ENCODE measurements at places on chromosomes 16 and 17.

DNA sequence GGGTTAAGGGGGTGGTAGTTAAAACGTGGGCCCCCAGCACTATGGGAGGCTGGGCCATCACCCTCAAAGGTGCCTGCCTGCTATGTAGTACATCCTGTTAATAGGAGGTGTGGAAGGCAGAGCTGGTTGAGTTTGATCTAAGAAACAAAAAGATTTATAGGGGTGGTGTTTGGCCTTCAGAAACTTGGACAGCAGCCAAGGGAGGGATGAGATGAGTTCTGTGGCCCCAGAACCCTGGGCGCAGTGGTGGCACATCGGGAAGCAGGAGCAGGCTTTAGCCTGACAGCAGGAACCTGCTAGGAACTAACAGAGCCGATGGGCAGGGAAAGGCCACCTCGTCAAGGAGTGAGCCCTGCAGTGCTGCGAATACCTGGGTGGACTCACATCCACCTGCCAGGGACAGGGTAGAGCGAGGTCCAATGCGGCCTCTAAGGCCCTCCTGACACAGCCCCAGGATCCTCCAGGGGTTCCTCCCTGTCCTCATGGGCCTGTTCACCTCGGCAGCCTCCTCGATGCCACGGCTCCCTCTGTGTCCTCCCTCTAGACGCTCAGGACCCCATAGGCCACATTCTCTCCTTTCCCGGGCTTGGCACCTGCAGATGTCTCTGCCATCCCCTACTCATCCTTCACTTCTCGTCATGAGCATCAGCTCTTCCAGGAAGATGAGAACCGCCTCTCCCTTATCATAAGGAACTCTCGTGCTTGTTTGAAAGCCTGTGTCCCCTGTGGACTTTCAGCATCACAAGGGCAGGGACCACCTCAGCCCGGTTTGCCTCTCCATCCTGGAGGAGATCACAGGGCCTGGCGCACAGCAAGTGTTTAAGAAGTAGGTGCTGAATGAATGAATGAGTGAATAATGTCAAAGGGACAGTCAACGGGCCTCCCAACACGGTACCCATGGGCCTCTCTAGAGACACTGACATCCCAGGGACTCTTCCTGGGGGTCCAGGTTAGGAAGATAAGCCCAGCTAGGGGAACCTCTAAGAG, 103.5 kb upstream of the TNRC6C start:
- DNase-seq = no peak

DNA sequence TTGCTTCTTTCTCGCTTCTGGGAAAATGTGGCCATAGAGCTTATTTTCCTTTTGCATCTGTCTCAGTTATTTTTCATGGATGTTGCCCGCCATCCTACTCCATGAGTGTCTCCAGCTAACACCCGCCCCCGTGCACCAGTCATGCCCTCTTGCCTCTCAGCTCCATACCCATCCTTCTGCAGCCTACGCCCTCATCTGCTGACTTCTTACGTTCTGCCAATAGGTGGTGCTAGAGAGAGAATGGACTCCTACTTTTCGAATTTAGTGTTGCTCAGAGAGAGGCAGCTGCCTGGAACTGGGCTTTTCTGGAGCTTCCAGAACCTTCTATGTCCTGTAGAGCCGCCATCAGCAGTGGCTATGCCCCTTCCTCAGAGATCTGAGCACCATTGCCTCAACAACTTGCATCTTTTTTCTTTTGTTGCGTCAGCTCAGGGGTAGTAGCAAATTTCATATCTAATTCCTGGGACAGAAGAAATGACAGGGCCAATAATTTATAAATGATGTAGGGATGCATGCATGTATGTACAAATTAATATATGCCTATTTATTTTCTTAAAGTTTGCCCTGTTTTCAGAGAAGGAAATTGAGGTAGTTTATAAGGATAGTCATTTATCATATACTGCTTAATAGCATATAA, 119.7 kb upstream of the MYOCD start:
- peak; percentile 20 for DNase-seq

- DNase-seq = no peak
These were observed 5.7 kb downstream of the CANT1 start for GRCh38 chr17:79003661-79004411.

DNA sequence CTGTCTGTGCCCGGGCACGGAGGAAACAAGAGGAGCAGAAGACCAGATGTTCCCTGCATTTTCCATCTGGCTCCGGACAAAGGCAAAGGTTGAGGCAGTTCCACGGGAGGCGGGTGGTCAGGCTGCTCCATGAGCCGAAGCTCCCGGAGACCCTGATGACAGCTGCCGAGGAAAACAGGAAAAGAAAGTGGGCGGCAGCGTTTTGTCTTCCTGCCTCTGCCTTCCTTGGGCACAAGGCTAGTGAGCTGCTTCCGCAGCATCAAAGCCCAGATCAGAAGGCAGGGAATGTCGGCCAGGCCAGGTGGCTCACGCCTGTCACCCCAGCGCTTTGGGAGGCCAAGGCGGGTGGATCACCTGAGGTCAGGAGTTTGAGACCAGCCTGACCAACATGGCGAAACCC, 16.2 kb downstream of the SLC43A2 start:
- no peak for DNase-seq

DNA sequence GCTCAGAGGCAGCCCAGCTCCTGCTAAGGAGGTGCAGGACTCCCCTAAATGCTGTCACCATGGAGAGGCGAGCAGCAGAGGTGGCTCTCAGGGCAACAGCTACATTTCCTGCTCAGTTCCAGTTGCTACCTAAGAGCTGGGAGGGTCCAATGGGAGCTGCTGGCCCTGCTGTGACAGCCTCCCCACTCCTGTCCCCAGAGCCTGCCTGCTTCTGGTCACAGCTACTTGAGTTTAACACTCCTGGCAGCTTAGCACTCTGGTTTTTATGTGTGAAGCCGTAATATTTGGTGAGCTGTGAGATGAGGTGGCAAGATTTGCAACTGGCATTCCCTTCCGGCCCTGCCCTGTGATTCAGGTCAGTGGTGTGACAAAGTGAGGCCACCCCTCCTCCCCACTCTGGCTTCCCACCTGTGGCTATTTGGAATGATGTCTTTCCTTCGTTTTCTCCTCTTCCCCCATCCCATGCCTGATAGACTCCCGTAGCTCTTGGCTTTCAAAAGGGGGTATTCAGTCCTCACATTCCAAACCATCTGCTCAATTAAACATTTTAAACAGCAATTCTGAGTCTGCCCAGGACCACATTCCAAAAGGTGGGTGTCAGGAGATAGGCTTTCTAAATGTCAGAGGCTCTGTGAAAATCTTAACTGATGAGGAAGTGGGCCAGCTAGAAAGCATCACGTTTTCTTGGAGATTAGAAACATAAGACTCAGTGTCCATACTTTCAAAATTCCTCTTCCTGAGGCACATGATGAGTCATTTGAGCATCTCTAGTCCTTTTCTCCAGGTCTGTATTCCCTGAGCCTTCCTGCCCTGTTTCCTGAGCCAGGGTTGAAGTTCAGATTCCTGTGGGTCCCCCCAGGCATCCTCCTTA, 42.6 kb upstream of the SKAP1 start:
- DNase-seq = no peak

GRCh38 chr17:60154616-60155426, 5.0 kb downstream of the CA4 start:
- DNase-seq = no peak

GRCh38 chr17:76527430-76528111, 9.9 kb downstream of the CYGB start:
- no peak for DNase-seq

DNA sequence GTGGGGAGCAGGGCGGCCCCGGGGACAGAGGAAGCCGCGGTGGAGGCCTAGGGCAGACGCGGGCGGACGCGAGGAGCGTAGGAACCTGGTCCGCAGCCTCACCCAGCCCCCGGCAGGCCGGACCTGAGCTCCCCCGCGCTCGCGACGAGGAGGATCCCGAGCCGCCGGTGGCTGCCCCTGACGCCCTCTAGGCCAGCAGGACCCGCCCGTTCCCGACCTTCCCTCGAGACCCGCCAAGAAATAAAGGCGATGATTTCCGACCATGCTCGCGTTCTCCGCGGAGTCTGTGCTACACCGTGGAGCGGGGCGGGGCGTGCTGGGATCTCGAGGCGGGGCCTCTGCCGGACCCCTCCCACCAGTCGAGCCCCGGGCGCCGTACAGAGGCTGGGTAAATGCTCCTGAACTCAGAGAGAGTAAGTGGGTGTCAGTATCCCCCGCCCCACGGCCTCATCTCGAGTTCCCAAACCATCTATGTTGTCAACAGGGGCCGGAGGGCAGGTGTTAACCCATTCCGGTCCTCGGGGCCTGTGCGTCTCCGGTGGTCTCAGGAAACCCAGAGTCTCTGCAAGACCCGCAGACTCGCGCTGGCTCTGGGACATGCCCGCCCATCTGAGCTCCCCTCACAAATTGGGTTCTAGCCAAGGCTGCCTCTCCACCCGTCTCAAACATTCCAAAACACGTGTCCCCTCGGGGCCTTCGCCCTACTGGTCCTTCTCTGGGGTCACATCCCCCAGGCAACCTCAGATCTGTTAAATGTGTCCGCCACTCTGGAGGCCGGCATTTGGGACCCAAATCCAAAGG, 13.7 kb downstream of the SYCE1L start:
- peak; percentile 86 for DNase-seq

DNA sequence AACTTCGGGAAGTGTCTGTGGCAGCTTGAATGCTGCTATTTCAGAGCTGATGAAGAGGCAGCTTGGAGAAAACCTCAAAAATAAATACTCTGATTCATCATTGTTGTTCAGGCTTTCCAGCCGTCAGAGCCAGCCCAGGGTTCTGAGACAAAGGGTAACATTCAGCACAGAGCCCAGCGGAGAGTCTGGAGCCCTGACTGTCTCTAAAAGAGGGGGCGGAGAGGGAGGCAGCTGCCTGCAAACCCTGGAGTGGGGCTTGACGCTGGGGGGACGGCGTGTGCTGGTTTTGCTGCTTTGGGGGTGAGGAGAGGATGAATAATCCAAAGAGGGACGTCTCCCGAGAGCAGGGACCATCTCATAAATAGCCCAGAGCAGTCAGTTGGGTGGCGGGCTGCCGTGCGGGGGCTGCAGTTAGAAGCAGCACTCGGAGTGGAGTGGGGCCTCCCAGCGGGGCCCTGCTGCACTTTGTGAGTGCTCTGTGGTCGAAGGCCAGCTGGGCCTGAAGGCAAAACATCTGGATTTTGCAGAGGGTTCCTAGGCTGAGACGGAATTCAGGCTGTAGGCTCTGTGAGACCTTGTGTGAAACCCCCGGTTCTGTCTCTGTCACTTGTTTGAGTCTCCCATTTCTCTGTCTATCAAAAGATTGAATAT, 237.8 kb downstream of the PRKCA start:
- DNase-seq = no peak

GRCh38 chr16:7013990-7014389, 318.7 kb upstream of the RBFOX1 start:
- no peak for DNase-seq

GRCh38 chr17:58184308-58184985, 8.1 kb upstream of the EPX start:
- DNase-seq = no peak

GRCh38 chr17:81118308-81119221, 46.7 kb upstream of the PVALEF start:
- DNase-seq = no peak
